RCC 7860 (cell line): ENCODE measurements at places on chromosomes 3 and 15.

GRCh38 chr15:101193120-101193644 lies 58.7 kb downstream of the CHSY1 start:
- DNase-seq: no peak

DNA sequence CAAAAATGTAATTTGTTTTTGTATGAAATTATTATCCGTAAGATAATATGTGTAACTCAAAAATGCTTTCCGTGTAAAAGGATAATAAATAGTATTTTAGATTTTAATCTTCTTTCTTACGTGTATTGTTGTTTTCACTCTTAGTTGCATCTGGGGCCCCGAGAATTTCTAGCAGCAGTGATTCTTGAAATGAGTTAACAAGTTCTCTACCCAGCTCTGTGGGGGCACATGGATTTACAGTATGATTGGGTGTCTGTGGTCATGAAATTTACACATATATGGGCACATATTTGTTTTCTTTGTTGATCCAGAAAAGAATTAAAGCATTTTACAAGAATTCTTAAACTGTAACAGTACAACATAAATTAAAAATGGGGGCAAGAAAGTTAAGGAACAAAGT lies 145.9 kb upstream of the LRRFIP2 start:
- DNase-seq: no peak

DNA sequence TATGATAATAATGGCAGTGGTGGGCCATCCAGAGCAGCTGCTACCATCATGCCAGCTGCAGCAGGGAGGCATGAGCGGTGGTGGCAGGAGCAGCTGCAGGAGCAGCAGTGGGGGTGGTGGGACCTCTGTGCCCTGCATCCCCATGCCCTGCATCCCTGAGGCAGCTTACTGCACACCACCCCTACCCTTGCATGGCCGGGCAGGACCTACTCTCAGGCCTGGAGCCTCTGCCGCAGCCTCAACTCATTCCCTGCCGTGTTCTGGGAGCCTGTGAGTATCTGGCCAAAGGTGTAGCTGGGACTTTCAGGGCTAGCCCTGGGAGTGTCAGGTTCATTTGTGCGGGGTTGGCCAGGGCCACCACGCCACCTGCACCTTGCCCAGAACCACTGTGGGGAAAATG lies 3.3 kb upstream of the XCR1 start:
- no peak for DNase-seq

DNA sequence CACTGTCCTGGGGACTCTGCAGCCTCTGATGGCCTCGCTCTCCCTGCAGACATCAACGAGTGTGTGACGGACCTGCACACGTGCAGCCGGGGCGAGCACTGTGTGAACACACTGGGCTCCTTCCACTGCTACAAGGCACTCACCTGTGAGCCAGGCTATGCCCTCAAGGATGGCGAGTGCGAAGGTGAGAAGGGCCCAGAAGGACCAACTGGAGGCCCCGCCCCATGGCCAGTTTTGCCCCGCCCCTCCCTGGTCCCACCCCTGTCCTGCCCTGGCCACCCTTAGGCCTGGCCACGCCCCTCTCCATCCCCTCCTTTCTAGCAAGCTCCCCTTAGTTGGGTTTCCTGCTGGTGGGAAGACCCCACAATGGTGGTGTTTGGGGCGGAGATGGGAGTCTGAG lies 77.5 kb downstream of the FBLN2 start:
- no peak for DNase-seq

GRCh38 chr15:43103907-43104306 lies 1.9 kb downstream of the UBR1 start:
- DNase-seq: no peak

DNA sequence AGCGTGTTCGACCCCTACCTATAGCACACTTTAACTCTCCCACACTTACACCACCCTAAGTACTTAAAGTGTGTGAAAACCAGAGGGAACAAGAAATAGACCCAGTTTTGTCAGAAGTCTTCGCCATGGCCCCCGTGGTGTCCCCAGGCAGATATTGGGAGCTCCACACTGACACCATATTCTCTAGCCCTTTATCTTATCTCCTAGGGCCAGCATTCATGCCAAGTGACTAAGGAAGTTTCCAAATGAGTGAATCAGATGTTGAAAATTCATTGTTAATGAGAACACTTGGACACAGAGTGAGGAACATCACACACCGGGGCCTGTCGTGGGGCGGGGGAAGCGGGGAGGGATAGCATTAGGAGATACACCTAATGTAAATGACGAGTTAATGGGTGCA lies 31.8 kb downstream of the P3H2 start:
- DNase-seq: peak; percentile 63

GRCh38 chr15:42691308-42691707 lies 45.6 kb downstream of the CDAN1 start:
- no peak for DNase-seq

- DNase-seq: no peak
Observed at GRCh38 chr3:167901138-167901537, 165.6 kb downstream of the SERPINI1 start.

DNA sequence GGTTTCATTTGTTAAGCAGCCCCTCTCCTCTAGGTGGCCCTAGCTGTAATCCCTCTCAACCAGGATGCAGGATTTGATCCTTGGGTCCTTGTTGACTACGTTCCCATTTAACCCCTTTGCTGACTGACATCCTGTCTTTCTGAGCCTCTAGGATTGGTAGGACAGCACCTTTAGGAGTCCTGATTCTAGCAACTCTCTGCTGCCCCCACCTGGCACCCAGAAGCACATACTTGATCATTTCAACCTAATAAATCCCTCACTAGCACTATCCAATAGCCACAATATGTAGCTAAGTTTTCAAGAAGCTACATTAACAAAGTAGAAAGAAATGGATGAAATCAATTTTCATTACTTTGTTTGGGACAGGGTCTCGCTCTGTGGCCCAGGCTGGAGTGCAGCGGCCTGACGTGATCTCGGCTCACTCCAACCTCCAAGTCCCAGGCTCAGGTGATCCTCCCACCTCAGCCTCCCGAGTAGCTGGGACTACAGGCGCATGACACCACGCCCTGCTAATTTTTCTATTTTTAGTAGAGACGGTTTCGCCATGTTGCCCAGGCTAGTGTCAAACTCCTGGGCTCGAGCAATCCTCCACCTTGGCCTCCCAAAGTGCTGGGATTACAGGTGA lies 28.3 kb downstream of the RSL24D1 start:
- peak; percentile 66 for DNase-seq

DNA sequence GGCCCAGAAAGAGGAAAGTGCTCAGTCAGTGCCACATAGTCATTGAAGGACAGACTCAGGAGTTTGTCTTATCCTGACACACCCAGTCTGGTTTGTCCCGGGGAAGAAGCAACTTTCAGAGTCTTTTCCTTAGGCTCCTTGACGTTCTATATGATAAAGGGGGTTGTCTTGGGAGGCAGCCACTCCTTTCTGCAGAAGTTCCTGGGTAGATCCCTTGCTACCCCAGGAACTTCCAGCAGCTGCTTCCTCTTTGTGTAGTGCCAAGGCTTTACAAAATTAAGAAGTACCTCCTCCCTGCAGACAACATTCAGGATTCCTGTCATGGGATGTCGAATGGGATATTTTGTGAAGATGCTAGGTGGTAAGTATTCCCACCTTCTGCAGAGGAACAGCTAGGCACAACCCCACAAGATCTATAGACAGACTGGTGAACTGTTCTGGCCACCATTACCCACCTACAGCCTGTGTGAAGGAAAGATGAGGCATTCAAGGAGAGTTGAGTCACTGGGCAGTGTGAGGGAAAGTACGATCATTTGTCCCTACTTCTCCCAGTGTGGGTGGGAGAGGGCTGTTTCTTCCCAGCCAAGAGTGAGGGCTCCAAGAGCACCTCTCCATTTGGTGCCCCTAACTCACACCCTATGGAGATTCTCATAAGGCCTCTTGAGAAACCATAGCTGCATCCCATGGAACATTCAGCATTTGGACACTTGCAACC lies 11.3 kb downstream of the TMEM266 start:
- DNase-seq: no peak

- no peak for DNase-seq
Observed at GRCh38 chr15:79540551-79540950, 108.4 kb downstream of the MINAR1 start.

- no peak for DNase-seq
Observed at GRCh38 chr15:92502930-92503857, 109.5 kb downstream of the ST8SIA2 start.

DNA sequence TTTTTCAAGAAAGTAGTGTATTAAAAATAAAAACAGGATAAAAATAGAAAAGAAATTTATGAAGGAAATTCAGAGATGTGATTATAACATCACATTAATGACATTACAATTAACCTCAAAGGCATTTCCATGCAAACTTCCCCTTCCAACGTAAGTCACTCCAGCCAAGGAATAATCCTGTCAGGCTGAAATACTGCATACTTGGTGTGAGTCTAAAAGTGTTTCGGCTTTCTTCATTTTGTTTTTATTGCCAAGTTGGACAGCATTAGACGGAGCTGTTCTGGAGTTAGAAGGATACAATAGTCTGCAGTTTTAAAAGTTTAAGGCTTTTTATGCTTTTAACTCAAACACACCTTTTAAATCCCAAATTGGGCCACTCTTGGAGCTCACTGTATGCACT lies 435.0 kb downstream of the MECOM start:
- no peak for DNase-seq

GRCh38 chr3:191020730-191021396 lies 158.4 kb upstream of the GMNC start:
- DNase-seq: no peak

- no peak for DNase-seq
Observed at GRCh38 chr15:71362987-71363968, 248.0 kb downstream of the THSD4 start.

GRCh38 chr3:171237009-171237385 lies 210.5 kb upstream of the SLC2A2 start:
- no peak for DNase-seq

DNA sequence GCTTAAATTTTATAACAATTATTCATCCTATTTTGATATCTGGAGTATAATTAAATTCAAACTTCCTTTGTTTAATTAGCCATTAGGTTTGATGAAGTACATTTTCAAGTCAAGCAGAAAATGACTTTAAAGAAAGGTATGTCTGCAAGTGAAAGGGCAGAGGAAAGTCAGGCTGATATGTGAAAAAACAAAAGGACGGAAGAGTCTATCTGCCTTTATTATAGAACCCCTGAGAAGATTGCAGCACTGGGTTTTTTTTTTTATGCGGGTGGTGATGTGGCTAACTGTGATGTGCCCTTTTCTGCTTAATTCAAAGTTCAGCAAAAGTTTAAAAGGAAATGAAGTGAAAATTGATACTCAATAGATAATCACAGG lies 83.2 kb downstream of the COL8A1 start:
- DNase-seq: no peak

GRCh38 chr15:90585863-90586262 lies 56.1 kb downstream of the CRTC3 start:
- DNase-seq: no peak

GRCh38 chr3:21013566-21013965 lies 737.4 kb downstream of the ZNF385D start:
- DNase-seq: no peak

GRCh38 chr15:44250566-44251205 lies 37.8 kb upstream of the GOLM2 start:
- DNase-seq: no peak

- DNase-seq: no peak
Observed at GRCh38 chr15:50249704-50250103, 15.8 kb downstream of the HDC start.

DNA sequence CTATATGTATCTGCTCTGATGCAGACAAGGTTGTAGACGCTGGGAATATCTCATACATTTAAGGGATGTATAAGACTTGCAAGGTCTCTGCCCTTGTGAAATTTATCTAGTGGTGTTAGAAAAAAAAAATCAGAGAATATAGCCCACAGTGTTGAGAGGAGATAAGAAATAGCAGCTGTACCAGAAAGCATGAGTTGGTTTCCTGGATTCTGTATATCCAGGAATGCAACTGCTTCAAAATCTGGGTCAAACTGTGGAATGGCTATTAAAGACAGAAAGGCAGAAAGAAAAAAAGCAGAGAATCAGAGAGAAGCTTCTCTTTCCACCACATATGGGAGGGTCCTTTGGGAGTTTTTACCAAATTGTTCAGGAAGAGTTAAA lies 1.5 kb upstream of the TMEM212 start:
- no peak for DNase-seq

GRCh38 chr3:113405180-113405579 lies 36.1 kb downstream of the CFAP44 start:
- no peak for DNase-seq

- no peak for DNase-seq
Observed at GRCh38 chr15:80777137-80777536, 2.0 kb upstream of the CEMIP start.

DNA sequence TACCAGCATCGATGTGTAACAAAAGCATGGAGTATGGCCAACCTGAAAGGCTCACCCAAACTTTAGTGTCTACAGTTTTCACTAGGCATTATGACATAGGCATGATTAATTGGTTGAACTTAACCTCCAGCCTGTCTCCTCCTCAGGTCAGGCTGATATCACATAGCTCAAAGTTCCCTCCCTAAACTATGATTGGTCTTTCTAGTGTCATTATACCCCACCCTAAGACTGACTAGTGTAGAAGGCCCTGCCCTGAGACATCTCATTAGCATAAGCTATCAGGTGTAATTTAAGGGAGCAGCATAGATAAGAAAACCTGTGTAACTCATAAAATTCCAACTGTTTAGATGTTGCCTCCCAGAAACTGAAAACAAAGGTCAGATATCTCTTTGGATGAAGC lies 195.2 kb downstream of the ALCAM start:
- no peak for DNase-seq

DNA sequence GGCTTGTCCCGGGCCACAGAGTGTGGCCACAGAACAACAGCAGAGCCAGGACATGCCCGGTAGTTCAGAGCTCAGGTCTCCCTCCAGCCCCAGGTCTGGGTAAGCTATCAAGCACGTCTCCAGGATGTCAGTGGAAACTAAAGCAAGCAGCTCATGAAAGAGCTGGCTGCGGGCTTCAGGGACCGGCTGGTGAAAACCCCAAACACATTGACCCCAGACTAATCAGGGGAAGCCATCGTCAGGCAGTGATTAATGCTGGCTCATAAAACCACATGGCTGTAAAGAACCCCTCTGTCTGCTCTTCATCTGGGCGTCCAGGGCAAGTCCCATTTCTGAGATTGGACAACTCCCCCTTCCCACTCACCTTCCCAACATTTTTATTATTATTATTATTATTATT lies 37.8 kb downstream of the LMCD1 start:
- peak; percentile 48 for DNase-seq
